ENCODE measurements at places on chromosomes 4 and X.

DNA sequence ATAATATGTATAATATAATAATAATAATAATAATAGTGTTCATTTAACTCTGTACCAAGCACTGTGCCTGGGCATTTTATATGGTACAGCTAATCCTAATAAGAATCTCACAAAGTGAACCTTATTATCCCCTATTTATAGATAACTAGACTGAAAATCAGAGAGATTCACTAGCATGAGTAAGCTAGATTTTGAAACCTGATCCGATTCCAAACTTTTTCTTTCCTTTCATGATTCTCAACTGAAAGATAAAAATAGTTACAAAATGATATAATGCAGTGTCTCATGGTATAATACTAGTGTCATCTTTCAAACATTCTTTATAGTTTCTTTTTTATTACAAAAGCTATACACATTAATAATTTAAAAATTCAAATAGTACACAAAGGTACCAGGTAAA, 55.9 kb upstream of the RNF128 start:
- DNase-seq, result no peak

DNA sequence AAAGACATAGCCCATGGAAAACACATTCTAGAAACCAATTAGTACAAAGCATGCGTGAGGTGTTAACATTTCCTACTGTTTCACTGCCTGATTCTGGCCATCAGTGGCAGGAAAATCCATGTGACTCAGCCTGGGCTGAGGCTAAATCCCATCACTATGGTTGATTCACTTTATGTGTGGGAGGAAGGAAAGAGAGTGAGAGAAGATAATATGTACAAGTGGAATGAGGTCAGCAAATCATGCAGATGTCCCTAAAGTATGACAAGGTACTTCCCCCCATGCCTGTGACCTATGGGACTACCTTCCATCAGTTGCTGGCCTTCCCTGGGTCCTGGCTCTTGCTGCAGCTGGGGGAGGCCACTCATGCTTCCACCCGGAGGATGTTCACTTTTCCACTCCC, 64.2 kb upstream of the MAP3K15 start:
- no peak for DNase-seq

DNA sequence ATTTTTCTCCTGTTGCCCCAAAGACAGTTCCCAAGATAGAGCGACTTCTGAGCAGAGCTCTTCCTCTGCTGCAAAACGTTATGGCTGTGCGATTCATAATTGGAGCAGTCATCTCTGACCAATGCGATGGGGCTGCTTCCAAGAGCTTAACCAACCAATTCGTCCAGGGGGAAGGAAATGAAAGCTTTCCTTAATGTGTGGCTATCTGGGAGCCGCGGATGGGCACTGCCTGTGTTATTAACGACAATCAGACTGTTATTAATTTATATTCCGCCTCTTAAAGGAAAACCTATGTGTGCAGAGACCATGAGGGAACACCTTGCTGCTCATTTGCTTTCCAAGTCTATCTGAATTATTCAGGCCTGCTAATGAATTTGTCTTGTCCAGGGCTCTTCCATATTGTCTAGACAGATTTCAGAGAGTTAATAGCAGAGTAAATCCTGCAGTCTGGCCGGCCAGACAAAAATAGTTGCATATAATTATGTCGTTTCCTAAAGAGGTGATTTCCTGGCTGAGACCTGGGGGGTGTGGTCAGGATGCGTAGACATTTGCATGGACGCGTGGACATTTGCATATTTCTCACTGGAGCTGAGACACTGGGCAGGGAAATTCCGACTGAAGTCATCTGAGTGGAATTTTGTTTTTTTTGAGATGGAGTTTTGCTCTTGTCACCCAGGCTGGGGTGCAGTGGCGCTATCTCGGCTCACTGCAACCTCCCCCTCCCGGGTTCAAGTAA, 135.4 kb downstream of the HMX1 start:
- no peak for DNase-seq

- DNase-seq, result no peak
These were observed 247.9 kb upstream of the EPHA5 start for GRCh38 chr4:65918212-65918611.

DNA sequence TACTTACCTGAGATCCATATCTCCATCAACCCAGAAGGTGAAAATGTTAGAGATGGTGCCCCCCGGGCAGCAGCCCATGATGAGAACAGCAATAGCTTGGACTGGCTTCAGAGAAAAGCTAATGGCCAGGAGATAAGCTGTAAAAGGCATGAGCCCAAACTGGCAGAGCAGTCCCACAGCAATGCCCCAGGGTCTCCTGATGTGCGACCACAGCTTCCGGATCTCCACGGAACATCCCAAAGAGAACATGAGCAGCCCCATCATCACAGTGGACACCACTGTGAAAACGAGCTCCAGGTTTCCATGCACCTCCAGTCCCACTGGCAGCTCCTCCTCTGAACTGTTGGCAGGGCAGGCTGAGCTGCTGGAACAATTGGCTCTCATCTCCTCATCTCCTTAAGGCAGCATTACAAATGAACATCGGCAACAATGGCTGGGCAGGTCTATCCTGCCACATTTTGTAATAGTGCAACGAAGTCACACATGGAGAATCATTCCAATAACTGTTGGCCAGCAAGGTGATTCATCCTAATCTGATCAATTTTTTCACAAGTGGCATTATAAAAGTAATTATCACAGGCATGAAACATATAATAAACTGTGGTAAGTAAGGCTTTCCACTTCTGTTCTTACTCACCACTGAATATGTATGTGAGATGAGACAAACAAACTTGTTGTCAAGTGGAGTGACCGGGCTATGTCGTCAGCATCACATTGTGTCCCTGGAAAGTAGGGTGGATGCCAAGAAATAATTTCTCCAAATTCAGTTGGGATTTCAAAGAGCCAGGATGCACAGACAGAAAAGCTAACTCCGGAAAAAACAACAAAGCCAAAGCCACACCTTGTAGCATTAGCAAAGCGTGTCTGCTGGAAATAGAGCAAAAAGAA, at the start of gene SLC10A6:
SLC10A6 (minus strand) TSS at position 653 of the 888 bp plus-strand sequence; CDS start at position 384, 269 bp downstream.
- DNase-seq, result no peak

DNA sequence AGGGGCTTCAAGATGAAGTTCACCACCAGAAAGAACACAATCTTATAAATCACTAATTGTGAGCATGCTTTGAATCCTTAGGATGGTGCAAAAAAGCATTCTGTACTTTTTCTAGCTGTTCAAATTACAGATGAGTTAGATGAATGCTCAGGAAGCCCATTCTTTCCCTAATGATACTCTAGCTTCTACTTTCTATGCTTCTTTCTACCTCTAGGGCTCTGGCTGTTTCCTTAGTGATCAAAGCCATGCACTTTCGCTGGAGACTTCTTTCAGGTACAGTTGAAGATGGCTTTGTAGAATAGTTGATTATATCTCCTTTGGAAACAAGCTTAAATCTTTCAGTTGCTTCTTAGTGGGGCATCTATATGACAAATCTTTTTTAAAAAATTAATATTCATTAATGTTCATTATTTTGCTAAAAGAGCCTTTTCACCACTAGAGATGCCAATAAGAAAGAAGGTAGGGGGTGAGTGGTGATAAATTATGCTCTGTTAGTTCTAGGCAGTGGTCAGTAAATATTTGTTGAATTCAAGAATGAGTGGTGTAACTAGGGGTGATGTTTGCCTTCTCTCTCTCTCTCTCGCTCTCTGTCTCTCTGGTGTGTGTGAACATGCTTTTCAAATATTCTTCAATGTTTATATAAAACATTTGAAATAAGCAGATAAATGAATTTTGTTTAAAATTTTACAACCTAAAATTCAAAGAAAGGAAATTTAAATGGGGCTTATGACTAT, 169.4 kb downstream of the GLUD2 start:
- no peak for DNase-seq

DNA sequence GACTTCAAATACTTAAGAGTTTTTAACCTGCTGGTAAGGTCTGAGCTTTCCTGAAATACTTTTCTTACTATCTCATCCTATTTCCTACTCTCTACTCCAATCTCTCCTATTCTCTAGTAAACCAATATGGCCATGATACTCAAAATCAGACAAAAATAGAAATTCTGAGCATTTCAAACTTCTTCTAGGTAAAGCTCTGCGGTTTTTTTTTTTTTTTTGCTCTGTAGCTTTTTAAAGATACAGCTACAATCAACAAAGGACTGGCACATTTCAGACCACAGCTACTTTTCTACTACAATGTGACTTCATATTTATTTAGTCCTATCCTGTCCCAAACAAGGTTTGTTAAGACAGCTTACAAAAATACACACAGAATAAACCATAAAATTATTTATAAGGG, 31.1 kb downstream of the MAML3 start:
- DNase-seq, result no peak

DNA sequence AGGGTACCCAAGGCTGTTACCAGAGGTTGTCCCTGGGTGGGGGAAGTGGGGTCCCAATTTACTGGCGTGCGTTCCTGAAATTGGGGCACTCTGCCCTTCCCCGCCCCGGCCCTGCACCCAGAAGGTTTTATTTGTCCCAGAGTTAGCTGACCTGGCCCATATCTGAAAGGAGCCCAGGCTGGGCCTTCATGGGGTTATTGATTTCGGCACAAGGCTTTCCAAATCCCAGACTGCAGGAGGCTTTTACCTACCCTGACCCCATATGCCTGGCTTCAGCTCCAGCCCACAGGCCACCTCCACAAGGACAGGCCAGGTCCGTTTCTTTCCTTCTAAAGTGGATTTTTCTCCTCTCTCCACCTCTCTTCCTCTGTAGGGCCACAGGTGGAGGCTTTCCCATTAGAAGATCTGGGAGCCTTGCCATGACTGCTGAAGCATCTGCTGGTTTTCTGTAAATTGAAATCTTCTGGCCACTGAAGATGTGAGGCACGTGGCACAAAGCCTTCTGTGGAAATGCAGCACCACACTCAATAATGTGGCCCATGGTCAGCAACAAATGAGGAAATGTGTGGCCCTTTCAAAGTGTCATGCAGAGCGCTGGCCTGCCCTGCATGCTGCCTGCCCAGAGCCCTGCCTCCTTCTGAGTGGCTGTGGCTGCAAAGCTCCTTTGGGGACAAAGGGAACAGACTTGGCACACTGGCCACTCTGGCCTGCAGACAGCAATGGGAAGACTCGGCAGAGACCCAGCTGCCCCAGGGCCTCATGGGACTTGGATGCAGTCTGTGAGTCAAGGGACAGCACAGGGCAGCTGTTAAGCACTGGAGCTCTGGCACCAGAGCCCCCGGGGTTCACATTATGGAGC, 43.1 kb upstream of the MTM1 start:
- peak; percentile 10 for DNase-seq

GRCh38 chr4:87851332-87851731, 18.6 kb downstream of the MEPE start:
- DNase-seq, result no peak

DNA sequence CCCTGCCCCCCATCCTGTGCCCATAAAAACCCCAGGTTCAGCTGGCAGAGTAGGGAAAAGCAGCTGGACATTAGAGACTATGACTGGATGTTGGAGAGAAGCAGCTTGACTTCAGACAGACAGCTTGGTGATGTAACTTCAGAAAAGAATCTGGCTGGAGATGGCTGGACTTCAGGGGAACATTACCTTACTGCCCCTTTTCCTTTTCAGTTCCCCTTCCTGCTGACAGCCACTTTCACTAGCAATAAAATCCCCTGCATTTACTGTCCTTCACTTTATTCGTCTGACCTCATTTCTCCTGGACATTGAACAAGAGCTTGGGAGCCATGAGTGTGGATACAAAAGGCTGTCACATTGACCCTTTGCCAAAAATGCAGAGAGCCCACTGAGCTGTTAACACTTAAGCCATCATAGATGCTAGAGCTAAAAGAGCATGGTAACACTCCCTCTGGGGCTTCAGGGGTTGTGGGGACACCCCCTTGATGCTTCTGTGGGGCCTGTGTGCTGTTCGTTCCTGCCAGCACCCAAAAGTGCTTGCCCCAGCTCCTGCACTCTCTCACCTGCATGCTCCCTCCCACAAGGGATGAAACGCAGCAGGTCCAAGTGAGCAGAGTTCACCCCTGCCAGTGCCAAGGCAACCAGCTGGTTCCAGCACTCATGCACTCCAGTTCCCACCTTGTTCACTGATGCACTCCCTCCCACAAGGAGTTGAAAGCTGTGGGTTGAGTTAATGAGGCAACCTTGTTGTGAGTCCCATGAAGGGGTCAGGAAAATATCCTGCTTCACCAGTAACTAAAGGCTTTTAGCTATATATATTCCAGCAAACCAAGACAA, 263.8 kb upstream of the NDST3 start:
- DNase-seq, result no peak

DNA sequence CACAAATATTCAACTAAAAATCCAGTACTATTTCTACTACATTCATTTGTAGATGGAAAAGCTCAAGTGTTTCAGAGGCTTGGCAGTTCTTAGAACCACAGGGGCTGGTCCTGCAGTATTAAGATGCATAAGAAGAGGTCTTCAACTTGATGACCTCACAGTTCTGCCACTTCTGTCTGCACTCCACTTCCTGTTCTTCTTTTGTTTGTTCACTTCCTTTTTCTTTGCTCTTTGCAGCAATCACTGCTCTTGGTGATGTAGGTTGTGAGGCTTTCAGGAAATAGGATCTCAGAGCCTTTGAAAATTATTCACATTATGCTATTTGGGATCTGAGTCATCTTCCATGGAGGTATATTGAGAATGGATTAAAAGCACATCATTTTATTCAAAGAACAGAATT, 602.0 kb upstream of the CPEB2 start:
- no peak for DNase-seq

GRCh38 chr4:13476915-13477314, 7.2 kb downstream of the RAB28 start:
- DNase-seq, result no peak

DNA sequence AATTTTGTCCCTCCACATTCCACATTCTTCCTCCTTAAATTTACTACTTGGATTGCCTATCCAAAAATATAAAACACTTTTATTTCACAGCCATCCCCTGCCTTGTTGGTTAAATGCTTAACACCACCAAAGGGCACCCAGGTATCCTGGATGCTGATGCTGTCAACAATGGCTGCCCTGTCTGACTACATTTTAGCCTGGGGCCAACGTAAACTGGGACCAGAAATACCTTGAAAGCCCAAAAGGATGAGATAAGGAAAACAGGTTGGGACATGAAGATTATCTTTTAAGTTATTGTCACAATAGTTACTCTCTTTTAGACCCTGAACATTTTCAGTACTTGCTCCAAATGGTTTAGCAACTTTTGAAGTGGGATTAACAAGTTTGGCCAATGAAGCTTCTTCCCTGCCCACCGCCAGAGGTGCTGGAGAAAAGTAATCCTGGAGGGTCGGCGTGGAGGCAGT, 775 bp upstream of the YIPF6 start:
- no peak for DNase-seq

DNA sequence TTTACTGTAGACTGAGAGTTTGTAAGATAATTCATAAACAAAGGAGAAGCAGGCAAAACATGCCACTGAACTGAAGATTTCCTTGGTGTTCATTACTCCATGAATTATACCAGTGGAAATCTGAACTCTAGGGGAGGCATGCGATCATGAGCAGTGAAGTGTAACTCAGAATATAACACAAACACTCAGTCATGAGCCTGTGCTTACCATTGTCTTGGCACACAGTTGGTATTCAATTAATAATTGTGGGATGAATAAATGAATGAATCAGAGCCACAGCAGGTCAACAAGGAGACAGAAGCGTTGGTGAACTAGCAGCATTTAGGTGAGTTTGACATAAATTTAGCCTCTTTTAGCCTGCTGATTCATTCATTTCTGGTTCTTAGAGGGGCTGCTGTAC, 263.5 kb upstream of the DKK2 start:
- no peak for DNase-seq
